Stimulated activated CD8-positive, alpha-beta memory T cell treated with anti-CD3 and anti-CD28 coated beads, Interleukin-15, amount 100 ng/mL, for 48 hours (primary cell): ENCODE measurements at places on chromosomes 16 and 17.

- no peak for DNase-seq
Observed at GRCh38 chr16:22272870-22273650, 24.1 kb upstream of the POLR3E start.

GRCh38 chr17:10743316-10744009, 13.6 kb upstream of the TMEM220 start:
- DNase-seq = no peak

DNA sequence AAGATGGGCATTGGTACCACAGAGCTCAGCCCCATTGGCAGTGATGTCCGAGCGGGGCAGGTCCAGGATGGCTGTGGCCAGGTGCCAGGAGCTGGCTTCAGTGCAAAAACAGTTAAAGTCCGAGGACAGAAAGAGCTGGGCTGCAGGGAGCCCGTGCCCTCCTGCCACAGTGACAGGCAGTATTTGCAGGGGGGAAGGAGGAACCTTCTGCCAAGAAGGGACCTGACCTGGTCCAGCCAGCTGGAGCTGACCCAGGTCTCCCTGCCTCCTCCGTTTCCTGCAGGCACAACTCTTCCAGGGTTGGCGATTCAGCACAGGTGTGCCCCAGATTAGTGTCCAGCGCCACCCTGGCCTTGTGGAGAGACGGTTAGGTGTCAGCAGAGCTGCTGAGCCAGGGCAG, 199.0 kb downstream of the ENGASE start:
- DNase-seq = no peak

DNA sequence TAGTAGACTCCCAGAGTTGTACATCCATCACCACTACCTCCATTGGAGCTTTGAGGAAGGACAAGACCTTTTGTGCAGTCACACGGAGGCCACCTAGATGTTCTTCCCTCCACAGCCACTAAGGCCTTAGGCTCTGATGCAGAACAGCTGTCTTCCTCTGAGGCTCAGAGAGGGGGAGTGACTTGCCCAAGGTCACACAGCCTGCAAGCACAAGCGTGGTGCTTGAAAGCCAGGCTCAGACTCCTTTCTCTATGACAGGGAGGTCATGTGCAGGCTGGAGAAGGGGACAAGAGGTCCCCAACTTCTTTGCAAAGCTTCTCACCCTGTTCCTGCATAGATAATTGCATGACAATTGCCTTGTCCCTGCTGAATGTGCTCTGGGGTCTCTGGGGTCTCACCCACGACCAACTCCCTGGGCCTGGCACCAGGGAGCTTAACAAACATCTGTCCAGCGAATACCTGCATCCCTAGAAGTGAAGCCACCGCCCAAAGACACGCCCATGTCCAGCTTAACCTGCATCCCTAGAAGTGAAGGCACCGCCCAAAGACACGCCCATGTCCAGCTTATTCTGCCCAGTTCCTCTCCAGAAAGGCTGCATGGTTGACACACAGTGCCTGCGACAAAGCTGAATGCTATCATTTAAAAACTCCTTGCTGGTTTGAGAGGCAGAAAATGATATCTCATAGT, 12.7 kb downstream of the SCGB1C2 start:
- DNase-seq = no peak

GRCh38 chr17:34670618-34671017, 91.2 kb downstream of the TMEM132E start:
- DNase-seq = no peak

- no peak for DNase-seq
Observed at GRCh38 chr17:70298929-70299531, 129.7 kb downstream of the KCNJ2 start.

DNA sequence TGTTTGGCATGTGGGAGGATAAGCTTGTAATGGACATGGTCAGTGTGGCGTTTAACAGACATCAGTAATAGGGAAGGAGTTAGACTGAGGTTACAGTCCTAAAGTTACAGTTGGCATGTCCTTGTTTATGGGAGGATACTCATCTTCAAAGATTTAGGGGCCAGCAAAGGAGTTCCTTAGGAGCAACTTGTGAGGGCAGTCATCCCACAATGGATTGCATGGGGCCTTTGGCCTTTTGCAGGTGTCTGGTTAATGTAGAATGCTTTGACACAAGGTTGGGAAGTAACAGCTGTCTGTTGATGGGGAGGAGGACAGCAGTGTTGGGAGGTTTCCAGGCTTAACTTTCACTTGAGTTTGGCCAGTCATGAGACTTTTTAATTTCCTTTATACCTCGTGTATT, 2.2 kb downstream of the NUBP1 start:
- DNase-seq = no peak

- no peak for DNase-seq
Observed at GRCh38 chr17:17275971-17276370, 5.1 kb downstream of the COPS3 start.

- DNase-seq = no peak
Observed at GRCh38 chr16:66273644-66274334, 92.7 kb upstream of the CDH5 start.

DNA sequence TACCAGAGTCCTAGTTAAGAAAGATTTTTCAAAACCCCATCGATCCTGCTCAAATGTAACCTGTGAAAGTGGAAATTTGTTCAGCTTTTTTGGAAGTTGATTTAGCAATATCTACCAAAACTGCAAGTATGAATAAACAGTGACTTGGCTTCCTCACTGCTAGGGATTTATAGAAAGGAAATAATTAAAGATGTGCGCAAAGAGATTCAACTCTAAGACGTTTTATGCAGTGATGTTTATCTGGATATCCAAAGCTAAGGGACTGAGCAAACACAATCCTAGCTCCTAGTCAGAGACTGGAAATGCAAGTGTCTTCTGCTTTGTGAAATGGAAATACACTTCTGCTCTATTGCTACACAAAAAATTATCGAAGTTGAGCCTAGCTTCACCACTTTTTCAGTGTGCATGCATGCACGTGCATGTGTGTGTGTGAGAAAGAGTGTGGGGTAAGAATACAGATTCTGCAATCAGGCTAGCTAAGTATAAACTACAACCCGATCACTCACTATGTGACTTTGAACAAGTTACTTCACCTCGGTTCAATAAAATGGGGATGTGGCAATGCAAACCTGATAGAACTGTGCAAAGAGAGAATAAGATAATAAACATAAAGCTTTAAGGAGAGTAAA, 52.1 kb upstream of the FOXF1 start:
- DNase-seq = no peak
